ENCODE measurements at places on chromosomes 4 and X.
A peak's percentile ranks its signal among the peaks of the same experiment; 100 is the strongest.

DNA sequence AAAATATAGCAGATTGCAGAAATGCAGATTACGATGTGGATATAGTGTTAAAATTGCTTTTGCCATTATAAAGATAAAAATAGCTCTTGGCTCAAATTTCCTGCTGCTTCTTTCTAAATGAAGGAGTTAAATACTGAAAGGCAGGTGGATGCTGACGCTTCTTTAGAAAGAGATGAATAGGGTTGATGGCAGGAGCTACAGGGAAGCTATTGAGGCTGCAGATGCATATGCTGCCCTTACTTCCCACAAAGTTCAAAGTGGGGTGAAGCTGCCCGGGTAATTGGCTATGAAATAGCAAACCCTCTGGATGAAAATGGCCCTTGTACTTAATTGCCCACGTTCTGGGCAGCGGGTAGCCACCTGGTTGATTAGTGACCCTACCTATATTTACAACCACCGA lies 379.5 kb downstream of the ZIC3 start:
- no peaks in the 10 kb centered on the region for H3K36me3 ChIP-seq
- no peaks in the 10 kb centered on the region for H3K4me1 ChIP-seq
- no peaks in the 10 kb centered on the region for H3K27me3 ChIP-seq
- no peak overlapping the region for H3K4me3 ChIP-seq

DNA sequence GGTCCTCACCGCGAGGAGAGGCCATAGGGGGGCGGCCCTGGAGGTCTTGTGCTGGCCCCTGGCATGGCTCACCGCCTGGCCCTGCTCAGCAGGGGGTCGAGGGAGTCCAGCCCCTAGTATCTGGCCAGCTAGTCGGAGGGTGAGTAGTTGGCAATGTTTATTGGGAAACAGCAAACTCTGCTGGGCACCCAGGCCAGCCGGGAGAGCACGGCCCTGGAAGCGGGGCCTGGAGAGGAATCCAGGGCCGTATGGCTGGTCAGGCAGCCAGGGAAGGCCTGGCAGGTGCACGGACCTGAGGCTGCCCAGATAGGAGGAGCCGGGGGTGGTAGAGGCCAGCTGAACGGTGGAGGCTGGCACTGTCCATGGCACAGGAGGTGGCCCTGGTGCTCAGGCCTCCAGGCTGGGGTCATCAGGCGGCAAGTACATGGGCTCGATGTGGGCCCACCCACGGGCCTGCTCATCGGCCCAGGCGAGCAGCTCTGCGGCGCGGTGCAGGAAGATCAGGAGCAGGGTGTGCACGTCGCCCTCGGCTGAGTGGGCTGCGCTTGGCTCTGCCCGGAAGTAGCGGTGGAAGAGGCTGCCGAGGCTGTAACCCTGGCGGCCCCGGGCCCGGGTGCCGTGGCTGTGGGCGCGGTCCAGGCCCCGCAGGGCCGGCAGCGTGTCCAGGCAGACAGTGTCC lies 1.4 kb downstream of the TREX2 start:
- no peak overlapping the region for H3K27ac ChIP-seq
- H3K27me3 ChIP-seq: no peaks in the 10 kb centered on the region
- no peaks in the 10 kb centered on the region for H3K36me3 ChIP-seq
- DNase-seq: no peak
- no peaks in the 10 kb centered on the region for H3K4me1 ChIP-seq
- H3K4me3 ChIP-seq: no peak overlapping the region

- no peaks in the 10 kb centered on the region for H3K27me3 ChIP-seq
- peaks cover 6% of the 10 kb centered on the region for H3K4me1 ChIP-seq
- H3K4me3 ChIP-seq: no peak overlapping the region
- DNase-seq: no peak
Observed at GRCh38 chr4:77443941-77444340, 161.7 kb upstream of the CXCL13 start.

DNA sequence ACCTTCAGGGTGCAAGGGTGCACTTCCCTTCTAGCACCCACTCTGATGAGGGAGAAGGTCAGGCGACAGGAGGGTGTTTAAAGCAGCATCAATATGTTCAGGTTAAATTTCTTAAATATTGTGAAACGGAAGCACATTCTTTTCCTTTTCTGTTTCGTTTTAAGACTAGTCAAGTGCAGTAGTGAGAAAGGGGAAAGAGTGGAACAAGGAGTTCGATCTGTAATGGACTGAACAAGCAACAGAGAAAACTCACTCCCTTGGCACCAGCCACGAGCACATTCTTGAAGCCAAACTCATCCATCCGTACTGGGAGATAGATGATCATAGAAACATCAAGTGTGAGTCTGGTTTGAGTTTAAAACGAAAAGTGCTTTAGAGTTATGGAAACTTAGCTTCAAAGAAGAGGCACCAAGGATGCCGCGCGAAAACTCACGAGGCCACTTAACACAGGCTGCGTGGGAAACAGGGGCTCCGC lies 815 bp downstream of the FAM53A start:
- H3K27me3 ChIP-seq: no peaks in the 10 kb centered on the region
- no peak for DNase-seq
- H3K27ac ChIP-seq: peak overlapping the region; percentile 67
- peaks cover 14% of the 10 kb centered on the region for H3K4me1 ChIP-seq
- H3K36me3 ChIP-seq: no peaks in the 10 kb centered on the region

- H3K27me3 ChIP-seq: no peaks in the 10 kb centered on the region
- no peak for DNase-seq
Observed at GRCh38 chrX:31423609-31424189, 351.9 kb upstream of the FTHL17 start.

DNA sequence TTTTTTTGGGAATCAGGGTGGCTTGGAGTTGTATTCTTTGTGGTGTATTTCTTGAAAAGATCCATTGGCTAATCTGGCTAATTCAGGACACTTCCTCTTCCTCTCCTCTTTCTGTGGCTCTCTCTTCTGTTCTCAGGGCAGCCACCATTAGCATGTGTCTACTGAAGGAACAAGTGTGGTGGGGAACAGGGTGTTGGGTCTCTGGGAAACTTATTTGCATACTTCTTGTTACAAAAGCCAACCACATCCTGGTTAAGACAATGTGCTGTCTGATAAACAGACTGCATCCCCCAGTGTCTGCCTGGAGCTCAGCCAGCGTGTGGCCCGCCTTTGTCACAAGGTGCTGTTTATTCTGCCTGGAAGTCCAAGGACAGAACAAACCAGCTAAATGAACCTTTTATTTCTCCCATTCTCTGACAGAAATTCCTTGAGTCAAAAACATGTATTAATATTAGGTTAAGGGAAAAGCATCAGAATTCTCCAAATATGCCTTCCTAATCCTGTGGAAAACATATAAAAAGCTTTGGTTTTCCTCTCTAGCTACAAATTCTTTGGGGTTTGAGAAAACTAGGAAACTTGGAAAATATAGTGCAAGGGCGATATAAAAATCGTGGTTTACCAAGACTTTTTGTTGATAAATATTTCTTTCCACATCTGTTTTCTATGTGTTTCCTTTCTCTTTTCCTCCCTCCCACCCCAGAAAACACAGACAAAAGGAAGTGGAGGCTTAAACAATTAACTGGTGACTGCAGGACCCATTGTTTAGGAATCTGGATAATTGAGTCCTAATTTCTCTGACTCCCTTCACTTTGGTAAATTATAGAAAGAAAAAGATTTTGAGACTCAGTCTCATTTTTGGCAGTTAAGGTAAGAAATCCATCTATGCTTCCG lies 203.6 kb downstream of the SPRY1 start:
- H3K4me1 ChIP-seq: no peaks in the 10 kb centered on the region
- no peaks in the 10 kb centered on the region for H3K27me3 ChIP-seq
- H3K27ac ChIP-seq: no peak overlapping the region
- DNase-seq: no peak
- H3K36me3 ChIP-seq: no peaks in the 10 kb centered on the region
